Transverse colon (tissue), 4 donors: ENCODE measurements at places on chromosomes 4 and X.
A peak's percentile ranks its signal among the peaks of the same experiment; 100 is the strongest.

DNA sequence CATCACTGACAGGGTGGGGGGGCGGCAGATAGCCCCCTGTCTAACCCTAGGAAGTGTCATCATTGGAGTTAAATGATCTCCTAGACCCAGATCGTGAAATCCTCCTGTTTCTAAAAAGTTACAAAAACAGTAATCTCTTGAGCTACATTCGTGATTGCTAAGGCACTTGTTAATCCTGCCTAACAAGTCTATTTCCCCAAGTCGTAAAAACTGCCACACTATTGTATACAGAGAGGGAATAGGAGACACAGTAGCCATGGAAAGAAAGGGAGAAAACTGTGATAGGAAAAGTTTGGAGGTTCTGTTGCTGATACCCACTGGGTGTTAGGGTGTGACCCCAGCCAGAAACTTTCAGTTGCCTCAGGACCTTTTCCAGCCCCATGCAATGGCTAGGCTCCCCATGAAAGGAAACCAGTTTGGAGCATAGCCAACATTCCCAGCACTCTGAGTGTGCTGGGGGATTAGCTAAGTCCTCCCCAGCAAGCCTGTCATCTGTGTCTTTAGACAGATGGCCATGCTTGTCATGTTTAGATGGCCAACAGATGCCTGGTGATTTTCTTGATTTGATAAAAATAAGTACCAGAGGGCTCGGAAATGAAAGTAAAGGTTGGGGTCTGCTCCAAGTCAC is 63.3 kb upstream of the ANXA10 start:
- DNase-seq: no peak

GRCh38 chr4:121510341-121510874 is 129.6 kb upstream of the QRFPR start:
- DNase-seq: no peak

GRCh38 chr4:117700111-117700892 is 334.0 kb upstream of the NDST3 start:
- no peak for DNase-seq

DNA sequence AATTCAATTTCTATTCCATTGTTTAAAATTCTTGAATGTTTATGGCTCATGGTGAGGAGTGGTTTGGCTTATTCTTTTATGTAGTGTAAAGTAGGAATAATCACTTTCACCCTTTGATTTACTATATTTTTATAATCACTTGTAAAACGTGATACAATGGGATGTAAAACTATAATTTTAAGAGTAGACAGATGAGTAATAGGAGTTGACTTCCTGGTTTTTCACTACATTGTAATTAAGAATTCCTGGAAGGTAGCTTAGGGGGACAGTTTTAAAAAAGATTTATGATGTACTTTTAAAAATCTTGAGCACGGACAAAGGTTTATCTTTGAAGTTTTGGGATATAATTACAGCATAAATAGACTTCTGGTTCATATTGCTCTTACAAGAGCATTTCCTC is 65.3 kb downstream of the PDGFC start:
- no peak for DNase-seq

GRCh38 chr4:87219632-87220093 is 755 bp downstream of the KLHL8 start:
- DNase-seq: peak; percentile 56

DNA sequence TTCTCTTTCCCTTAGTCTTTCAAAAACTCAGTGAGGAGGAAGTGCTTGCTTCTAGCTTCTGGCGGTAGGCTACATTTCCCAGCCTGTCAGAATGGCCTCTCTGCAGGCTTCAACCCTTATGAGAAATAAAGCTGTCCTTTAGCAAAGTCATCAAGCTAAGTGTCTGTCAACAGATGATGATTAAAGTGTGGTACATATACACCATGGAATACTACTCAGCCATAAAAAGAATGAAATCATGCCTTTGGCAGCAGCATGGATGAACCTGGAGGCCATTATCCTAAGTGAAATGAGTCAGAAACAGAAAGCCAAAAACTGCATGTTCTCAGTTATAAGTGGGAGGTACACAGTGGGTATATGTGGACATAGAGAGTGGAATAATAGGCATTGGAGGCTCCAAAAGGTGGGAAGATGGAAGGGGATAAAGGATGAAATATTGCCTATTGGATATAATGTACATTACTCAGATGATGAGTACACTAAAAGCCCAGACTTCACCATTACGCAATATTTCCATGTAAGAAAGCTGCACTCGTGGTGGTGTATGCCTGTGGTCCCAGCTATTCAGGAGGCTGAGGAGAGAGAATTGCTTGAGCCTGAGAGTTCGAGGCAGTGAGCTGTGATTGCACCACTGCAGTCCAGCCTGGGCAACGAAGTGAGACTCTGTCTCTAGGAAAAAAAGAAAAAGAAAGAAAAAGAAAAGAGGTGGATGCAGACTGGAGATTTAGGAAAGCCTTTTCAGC is 7.9 kb downstream of the TRIM2 start:
- DNase-seq: no peak

DNA sequence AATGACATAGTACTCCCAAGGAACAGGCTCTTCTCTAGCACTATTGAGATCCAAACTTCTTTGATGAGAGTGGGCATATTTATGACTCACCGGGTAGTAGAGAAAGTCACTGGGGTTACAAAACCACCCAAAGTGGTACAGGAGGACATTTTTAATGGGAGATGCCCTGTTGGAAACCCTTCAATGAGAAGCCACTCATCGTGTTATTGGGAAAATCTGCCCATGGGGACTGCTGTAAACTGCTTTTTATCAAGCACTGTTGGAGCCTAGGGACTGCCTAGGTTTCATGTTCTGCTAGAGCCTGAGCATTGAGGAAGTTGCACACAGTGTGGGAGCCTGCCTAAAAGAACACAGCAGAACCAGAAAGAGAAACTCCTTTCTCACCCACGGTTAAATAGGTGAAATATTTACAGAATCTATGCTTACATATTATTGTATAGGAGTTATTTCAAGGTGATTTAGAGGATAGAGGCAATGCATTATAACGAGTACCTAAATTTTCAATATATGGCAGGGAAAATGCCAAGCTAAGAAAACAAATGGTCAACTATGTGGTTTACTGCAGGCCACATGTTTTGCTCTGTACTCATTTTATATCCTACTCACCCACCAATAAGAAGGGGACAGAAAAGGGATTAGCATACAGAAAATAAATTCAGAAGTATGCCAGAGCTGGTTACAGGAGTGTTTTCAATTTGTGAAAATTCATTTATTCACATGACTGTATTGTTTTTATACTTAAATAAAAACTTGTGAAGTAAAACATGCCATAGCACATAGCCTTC is 559.1 kb downstream of the FSTL5 start:
- no peak for DNase-seq

- DNase-seq: no peak
Measured at GRCh38 chrX:2533424-2533823, 32.6 kb upstream of the DHRSX start.
